ENCODE measurements at places on chromosomes 4 and X. TPM values are rescaled to one million over a fixed set of nuclear protein-coding genes. Genes with fewer than 3 reads are reported as not detected.

CFP gene
- 15.6 TPM for total RNA-seq

MAB21L2 gene
- not detected for total RNA-seq

FUNDC2 gene
- 60.1 TPM for total RNA-seq

BMP3 gene
- total RNA-seq: 55.3 TPM

TTC29 gene
- not detected for total RNA-seq

GAGE1 gene
- total RNA-seq: not detected

SHROOM3 gene
- 43.3 TPM for total RNA-seq

EMCN gene
- 17.8 TPM for total RNA-seq

FGF5 gene
- total RNA-seq: not detected

FGF13 gene
- 5.9 TPM for total RNA-seq

CC2D2A gene
- 29.5 TPM for total RNA-seq

PPP1R3F gene
- total RNA-seq: 27.8 TPM

AMTN gene
- not detected for total RNA-seq

GPRASP1 gene
- total RNA-seq: 10.5 TPM

PRDM5 gene
- total RNA-seq: 46.3 TPM

CFAP299 gene
- not detected for total RNA-seq

RPA4 gene
- total RNA-seq: 12.6 TPM

SHOX gene
- not detected for total RNA-seq

SMR3B gene
- not detected for total RNA-seq

XAGE1B gene
- not detected for total RNA-seq

CLDN34 gene
- total RNA-seq: not detected

SH3RF1 gene
- total RNA-seq: 14.0 TPM

SSX7 gene
- not detected for total RNA-seq

TRIM2 gene
- 52.6 TPM for total RNA-seq

RASSF6 gene
- total RNA-seq: not detected

DLG3 gene
- 14.5 TPM for total RNA-seq

EDNRA gene
- total RNA-seq: 19.7 TPM

ETNPPL gene
- total RNA-seq: 9.8 TPM

MAGEB10 gene
- total RNA-seq: not detected

SLC30A9 gene
- 48.5 TPM for total RNA-seq

CITED1 gene
- total RNA-seq: not detected

COQ2 gene
- 10.4 TPM for total RNA-seq

GABRE gene
- 36.3 TPM for total RNA-seq

DIPK2B gene
- 25.3 TPM for total RNA-seq

FAM47A gene
- total RNA-seq: not detected

H2BW2 gene
- not detected for total RNA-seq

NDNF gene
- total RNA-seq: 2.4 TPM
